ENCODE measurements at places on chromosomes 6 and 20.

DNA sequence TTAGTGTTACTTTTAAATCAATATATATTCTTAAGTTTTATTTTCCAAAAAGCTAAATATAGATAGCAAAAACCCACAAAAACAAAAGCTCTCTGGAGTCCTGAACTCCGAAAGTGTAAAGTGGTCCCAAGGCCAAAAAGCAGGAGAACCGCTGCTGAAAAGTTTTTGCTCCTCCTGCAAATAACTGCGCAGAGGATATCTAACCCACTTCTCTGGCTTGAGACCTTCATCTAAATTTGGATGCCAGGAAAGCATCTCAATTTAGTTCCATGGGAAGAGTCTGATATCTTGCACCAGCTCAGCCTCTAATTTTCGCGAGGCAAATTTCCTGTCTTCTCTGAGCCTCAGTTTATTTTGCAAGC, 523 bp downstream of the MRPS10 start:
- DNase-seq = no peak

- no peak for DNase-seq
Measured at GRCh38 chr6:157239671-157240058, 83.7 kb downstream of the TMEM242 start.

GRCh38 chr6:14359438-14359837, 241.9 kb downstream of the CD83 start:
- DNase-seq = no peak

GRCh38 chr20:63045991-63046390, 39.2 kb upstream of the BHLHE23 start:
- DNase-seq = no peak

GRCh38 chr6:40817369-40817768, 221.7 kb downstream of the UNC5CL start:
- no peak for DNase-seq

Measured in cortex of kidney (tissue), 1 donor.